ENCODE measurements at places on chromosomes 6 and 20.

- no peak for DNase-seq
Observed at GRCh38 chr6:28433119-28433518, 10.2 kb downstream of the ZSCAN23 start.

- DNase-seq: no peak
Observed at GRCh38 chr6:128500014-128500413, 20.4 kb downstream of the PTPRK start.

- DNase-seq: no peak
Observed at GRCh38 chr6:82525775-82526495, 162.3 kb downstream of the TPBG start.

- no peak for DNase-seq
Observed at GRCh38 chr6:141326426-141326825, 806.3 kb upstream of the GJE1 start.

GRCh38 chr6:153167061-153167891 is 36.2 kb upstream of the RGS17 start:
- no peak for DNase-seq

GRCh38 chr20:35003211-35004031 is 47.8 kb downstream of the MYH7B start:
- DNase-seq: no peak

DNA sequence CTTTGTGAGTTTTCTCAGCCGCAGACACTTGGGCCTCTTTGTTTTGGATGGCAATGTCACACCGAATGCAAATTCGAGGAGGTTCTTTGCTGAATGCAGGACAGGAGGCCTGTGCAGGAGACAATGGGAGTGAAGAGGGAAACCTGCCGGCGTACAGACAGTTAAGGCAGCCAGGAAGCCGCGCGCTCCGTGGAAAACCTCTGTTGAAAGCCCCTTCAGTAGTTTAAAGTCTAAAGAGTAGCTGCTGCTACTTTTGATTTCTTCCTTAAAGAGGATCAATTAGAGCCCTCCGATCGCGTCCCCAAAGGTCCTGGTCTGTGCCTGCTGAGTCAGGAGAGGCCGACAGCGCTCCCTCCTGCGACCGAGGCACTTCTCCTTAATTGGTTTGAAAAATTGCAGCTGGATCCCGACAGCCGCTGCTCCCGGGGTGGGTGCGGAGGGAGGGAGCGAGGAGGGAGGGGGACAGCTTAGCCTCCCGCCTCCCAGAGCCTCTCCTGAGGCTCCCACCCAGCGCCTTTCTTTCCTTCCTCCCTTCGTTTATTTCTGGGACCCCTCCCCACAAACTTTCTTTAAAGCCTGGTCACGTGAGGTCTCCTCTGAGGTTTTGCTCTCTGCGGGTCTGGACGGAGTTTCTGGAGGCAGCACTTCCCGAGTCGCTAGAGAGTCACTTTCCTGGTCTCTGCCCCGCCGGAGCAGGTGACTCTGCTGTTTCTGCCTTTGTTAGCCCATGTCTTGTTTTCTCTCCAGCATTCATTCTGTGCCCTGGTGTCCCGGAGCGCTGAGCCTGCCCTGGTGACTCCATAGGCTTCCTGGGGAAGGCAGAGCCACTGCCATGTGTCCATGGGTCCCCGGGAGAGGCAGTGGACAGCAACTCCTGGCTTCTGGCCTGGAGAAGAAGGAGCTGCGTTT is 22.3 kb upstream of the RPP40 start:
- peak; percentile 68 for DNase-seq

DNA sequence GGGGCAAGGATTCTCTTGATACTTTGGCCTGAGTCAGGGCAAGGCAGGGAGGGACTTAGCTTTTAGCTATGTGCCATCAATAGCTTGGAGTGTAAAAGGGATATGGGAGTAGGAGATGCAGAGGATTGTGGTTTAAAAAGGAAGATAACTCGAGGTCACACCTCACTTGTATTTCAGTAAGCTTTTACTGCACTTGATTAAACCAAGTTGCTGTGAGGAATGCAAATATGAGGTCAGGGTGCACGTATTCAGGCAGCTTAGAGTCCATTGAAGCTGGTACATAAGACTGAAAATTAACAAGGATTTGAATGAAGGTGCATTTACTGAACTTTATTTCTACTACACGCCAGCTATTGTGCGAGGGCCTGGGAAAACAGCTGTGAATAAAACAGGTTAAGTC is 32.1 kb downstream of the DSTN start:
- peak; percentile 90 for DNase-seq

- no peak for DNase-seq
Observed at GRCh38 chr6:2008383-2008976, 236.9 kb downstream of the GMDS start.

DNA sequence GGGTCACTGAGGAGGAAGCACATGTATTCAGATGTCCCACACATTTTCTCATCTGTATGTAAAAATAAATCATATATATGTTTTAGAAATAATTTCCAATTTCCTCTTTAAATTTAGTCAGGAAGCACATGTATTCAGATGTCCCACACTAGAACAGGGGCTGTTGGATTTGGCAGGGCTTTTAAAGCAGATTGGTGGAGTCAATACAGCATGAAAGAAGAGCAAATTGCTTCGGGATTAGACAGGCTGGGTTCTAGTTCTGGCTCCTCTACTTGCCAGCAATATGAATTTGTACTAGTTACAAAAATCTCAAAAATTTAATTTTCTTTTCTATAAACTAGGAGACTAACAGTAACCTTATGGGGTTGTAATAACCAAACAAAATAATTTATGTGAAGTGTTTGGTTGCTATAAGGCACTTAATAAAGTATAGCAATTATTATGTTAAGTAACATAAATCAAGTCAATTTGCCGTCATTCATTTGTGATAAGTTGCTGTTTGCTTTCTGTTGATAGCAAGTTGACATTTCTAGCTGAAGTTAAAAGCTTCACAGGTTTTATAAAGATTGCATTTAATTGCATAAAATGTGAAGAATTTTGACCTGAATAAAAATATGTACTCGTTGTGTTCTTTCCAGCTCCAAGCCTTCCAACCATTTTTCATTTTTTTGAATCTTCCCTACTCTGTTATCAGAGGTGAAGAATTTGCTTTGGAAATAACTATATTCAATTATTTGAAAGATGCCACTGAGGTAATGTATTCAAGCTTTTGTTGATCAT is 88.9 kb downstream of the CD109 start:
- no peak for DNase-seq

GRCh38 chr20:20362774-20363433 is 5.0 kb upstream of the INSM1 start:
- peak; percentile 99 for DNase-seq

- peak; percentile 61 for DNase-seq
Observed at GRCh38 chr20:16607364-16608276, 34.4 kb upstream of the KIF16B start.

- DNase-seq: no peak
Observed at GRCh38 chr20:8373579-8373978, 241.5 kb downstream of the PLCB1 start.

DNA sequence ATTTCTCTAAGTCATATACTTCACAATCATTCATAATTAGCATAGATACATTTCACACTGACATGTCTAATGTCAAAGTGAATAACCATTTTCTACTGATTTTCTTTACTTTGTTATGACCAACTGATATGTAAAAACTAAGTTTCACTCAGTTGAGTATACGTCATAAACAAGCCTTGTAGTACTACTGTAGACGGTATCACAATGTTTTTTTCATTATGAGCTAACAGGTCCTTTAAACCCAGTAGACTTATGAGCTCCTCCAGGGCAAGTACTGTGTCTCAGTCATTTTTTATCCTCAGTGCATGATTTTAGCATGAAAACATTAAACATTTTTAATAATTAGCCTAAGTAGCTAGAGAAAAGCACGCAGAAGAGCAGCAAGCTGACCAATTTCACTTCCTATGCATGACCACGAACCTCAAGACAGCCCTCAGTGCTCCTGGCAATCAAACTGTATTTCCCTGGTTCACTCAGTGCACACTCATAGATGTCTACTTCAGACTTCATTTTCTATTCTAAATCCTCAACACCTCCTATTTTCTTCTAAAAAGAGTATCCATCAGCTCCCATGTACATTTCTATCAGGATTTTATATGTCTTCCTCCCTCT is 32.0 kb upstream of the TFAP2D start:
- DNase-seq: no peak

- no peak for DNase-seq
Observed at GRCh38 chr6:37319856-37320480, 33.8 kb upstream of the RNF8 start.

GRCh38 chr6:3484946-3485345 is 28.1 kb upstream of the SLC22A23 start:
- DNase-seq: no peak
